ENCODE measurements at places on chromosomes 7 and 10.

DNA sequence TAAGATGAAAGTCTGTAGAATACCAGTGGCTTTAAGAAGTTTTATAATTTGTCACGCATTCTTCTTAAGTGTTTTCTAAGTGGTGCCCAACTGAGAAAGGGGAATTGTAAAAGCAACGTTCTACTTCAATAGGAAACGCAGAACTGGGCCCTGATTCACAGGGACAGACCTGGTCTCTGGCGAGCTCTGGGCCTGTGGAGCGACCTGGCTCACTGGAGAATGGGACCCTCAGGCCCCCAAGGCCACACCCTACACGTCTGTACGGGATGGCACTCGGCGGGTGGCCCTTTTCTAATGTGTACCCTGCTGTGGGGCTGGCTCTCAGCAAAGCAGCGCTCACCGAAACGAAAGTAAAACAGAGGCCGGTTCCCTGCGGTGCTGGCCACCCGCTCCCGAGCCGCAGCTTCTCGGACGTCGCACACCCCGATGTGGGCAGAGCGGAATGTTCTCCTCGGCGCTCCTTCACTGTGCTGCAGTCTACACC is 205.0 kb downstream of the DIP2C start:
- DNase-seq, result no peak

GRCh38 chr7:73364006-73364728 is 36.2 kb downstream of the FKBP6 start:
- no peak for DNase-seq

GRCh38 chr10:99758211-99758891 is 24.1 kb upstream of the ABCC2 start:
- no peak for DNase-seq

- DNase-seq, result no peak
Measured at GRCh38 chr10:100370714-100371481, 23.9 kb downstream of the SCD start.

GRCh38 chr7:130329681-130330080 is 14.9 kb upstream of the CPA5 start:
- peak; percentile 67 for DNase-seq

GRCh38 chr7:2812114-2812487 is 32.0 kb downstream of the GNA12 start:
- no peak for DNase-seq

DNA sequence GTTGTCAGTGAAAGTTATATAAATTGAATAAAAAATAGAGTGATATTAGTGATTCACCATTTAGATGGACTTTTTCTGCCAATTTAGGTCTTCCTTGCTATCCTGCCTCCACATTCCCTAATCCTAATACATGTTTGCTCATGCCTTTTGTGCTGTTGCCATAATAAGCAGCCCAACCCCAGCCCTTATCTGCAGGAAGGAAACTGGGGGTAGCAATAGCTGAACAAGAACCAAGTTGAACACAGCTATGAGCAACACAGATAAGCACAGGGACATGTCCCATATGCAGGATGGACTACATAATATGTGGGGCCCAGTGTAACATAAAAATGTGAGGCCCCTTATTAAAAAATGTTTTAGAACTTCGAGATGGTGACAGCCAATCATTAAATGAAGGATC is 91.2 kb upstream of the AHR start:
- no peak for DNase-seq

DNA sequence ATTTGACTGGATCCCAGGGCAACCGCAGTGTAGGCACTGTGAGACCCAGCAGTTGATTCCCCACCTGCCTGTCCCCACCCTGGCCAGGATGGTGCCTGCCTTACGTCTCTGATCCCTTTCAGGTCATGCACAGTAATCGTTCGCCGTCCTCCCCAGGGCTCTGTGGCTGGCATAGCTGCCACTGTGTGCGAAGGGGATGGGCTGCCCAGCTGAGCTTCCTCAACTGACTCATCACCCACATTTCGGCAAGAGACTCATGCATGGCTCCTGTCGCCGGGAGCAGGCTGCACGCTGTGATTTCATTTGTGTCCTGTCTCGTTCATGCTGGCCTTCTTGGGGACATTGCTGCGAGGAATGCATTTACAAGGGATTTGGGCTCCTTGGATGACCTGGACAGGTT is 252.4 kb downstream of the KLF6 start:
- DNase-seq, result no peak
